ENCODE measurements at places on chromosomes 1 and 21. TPM values are rescaled to one million over a fixed set of nuclear protein-coding genes. Genes with fewer than 3 reads are reported as not detected.

VSIG8 gene
- total RNA-seq: not detected

LRRC38 gene
- total RNA-seq: not detected

OSCP1 gene
- total RNA-seq: 2.7 TPM

FCRL6 gene
- 0.40 TPM for total RNA-seq

PTPRC gene
- 317 TPM for total RNA-seq

OR2M4 gene
- total RNA-seq: not detected
